ENCODE measurements at places on chromosomes 6 and 20.

DNA sequence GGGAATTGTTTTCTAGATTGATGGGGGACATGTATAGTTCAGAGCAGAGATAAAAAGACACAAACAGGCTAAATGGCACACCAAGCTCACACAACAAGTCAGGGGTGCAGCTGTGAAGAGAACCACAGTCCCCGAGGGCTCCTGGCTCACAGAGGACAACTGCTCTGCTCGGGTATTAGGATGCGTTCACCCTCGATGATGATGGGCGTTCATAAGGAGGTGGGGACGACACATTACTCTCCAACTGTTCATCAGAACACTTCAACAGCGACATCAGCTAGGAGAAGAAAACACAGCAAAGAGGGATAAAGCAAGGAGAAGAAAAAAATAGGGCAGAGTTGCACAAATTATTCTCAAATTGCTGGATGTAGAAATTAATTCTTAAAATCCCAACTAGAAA lies 174.8 kb upstream of the RREB1 start:
- DNase-seq = no peak

GRCh38 chr6:147949981-147950622 lies 392.5 kb upstream of the SASH1 start:
- no peak for DNase-seq

- no peak for DNase-seq
Measured at GRCh38 chr20:33263784-33264183, 19.2 kb upstream of the BPIFB1 start.

GRCh38 chr6:48476257-48476656 lies 365.3 kb upstream of the PTCHD4 start:
- DNase-seq = no peak
